Hindlimb muscle (tissue), 1 donor: ENCODE measurements at places on chromosomes 4 and X.

DNA sequence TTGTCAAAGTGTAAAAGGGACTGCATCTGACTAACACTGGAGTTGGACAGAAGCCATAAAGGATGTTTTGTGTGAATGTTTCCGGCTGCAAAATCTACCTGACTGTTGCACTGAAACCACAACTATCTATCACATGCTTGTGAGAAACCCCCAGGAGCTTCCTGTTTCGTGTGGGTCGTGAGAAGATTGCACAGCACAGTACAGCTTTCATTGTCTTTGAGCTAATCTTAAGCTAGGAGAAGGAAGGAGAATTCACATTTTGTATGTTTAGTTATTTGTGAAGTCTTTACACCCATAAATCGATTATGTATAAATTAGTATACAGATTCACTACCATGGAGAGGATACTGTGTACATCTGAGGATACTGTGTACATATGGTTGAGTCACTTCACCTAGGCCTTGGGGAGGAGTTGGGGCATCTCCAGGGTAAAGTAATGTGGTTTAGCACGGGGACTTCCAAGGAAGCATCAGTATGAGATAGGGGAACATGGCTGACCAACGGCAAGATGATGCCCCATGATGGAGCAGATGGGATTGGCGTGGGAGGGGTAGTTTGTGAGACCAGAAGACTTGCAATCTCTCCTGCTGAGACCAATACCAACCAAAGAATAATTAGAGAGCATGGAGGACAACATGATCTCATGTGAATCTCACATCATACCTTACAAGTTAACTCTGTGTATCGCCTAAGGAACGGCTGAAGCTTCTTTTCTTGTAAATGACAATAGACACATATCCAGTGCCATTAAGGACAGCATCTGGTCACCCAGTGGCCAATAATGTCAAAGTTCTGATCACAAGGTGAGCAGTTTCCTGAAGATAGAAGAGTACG is 43.1 kb upstream of the FAM9C start:
- no peak for DNase-seq

- no peak for DNase-seq
Measured at GRCh38 chr4:123889507-123889906, 492.9 kb downstream of the SPRY1 start.

GRCh38 chr4:22504447-22504846 is 11.4 kb downstream of the ADGRA3 start:
- no peak for DNase-seq

DNA sequence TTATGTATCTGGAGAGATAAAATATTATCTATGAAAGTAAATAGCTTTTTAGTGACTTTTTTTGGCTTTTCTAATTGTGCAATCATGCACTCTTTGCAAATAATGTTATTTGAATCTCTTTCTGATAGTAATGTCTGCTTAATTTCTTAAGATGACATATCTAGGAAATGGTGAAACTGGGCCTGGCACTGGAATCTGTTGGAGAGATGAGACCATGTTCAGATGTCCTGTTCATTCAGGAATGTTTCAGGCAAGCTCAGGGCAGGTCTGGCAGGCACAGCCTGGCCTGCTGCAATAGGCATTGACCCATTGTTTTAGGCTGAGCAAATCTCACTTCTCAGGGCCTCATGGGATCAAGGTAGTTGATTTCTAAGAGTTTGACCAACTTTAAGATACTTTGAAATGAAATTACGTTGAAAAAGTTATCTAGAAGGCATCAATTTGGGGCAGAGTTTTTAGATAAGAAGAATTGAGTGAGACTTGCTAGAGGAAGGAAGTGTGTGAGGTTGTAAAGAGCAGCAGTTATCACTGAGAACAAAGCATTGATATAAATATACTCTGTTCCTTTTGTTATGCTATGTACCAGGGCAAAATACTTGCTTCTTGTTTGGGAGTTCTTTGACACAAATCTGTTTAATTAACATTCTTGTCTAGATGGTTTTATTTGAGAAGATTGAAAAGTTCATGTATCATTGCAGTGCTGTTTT is 133.0 kb upstream of the LEF1 start:
- no peak for DNase-seq

DNA sequence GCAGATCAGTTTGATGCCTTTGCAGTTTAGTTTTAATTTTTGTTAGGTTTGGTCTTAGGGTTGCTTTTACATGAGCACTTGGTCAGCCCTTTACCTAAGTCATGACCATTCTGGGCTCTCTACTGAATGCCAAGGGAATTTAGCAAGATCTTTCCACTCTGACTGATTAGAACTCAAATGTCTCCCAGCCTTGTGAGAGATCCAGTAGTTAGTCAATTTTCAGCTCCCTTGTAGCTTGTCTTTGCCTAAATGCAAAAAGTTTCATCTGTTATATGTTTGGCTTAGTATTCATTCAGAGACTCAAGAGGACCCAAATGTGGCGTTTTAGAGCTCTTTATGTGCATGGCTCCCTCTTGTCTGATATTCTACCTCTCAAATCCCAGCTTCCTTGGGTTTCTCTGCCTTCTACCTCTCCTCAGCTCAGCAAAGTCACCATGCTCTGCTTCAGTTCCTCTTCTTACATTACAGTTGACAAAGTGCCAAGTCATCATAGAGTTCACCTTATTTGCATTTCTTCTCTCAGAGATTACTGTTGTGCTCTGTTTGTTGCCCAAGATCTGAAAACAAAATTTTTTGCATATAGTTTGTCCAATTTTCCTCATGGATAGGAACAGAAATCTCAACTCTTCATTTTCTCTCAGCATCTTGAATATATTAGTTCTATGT is 17.5 kb upstream of the JAKMIP1 start:
- DNase-seq: no peak

GRCh38 chr4:134057356-134057755 is 144.2 kb downstream of the PABPC4L start:
- DNase-seq: no peak
